ENCODE measurements at places on chromosomes 6 and 20.

DNA sequence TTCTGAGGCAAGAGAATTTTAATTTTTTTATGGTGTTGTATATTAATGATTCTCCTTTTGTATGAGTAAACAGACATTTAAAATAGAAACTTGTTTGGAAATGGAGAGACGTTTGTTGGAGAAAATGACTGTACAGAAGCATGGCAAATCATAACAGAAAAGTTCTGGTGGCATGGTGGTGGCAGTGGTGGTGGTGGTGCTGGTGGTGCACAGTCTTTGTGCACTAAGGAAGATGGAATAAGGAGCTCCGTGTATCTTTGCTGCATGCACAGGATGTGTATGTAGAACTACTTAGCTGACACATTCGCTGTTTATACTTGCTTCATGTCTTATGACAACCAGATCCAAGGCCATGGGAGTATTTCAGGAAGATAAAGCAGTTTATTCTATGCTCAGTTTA, 294.9 kb downstream of the UTRN start:
- DNase-seq, result no peak

- DNase-seq, result no peak
Observed at GRCh38 chr20:29497261-29497671, 1760.2 kb upstream of the DEFB115 start.

GRCh38 chr6:27726619-27727023, 185.6 kb downstream of the OR2B2 start:
- no peak for DNase-seq

DNA sequence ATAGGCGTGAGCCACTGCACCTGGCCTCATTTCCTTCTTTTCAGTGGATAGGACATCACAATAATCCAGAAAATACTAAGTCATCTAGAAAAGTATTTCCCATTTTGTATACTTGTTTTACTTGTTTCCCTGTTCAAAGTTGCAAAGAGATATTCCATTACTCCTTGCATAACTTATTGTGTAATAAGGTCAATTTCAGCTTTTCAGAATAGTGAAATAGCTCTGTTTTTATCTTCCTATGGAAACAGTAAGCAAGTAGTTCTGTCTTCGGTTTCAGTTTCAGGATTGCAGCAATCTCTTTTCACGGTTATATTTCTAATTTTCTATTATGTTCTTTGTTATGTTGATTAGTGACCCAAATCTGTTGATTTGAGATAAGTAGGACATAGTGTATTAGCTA, 6.0 kb downstream of the STX11 start:
- no peak for DNase-seq

- DNase-seq, result no peak
Observed at GRCh38 chr20:22729180-22729579, 144.8 kb upstream of the FOXA2 start.

DNA sequence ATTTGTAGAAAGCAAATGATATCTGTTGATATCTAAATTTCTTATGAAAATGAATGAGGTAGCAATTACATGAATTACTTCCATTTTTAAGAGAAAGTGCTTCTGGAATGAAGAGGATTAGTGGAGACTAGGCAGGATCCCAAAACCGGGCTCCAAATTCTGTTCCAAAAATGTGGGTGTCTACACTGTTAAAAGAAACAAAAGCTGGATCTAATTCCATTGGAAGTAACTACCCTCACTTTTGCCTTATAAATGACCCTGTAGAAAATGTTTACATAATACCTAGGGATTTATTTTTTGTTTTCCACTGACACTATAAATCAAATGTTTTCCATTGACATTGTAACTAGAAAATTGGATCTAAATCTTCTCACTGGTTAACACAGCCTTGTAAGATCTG, 454.9 kb upstream of the JARID2 start:
- DNase-seq, result no peak

All from T-helper 2 cell (primary cell).